ENCODE measurements at places on chromosomes 4 and X.
A peak's percentile ranks its signal among the peaks of the same experiment; 100 is the strongest.

- H3K36me3 ChIP-seq: no peaks in the 10 kb centered on the region
- H3K27me3 ChIP-seq: no peaks in the 10 kb centered on the region
- no peak overlapping the region for H3K27ac ChIP-seq
- no peaks in the 10 kb centered on the region for H3K4me1 ChIP-seq
- no peak overlapping the region for H3K4me3 ChIP-seq
Observed at GRCh38 chr4:100450449-100450848, 67.4 kb downstream of the EMCN start.

- H3K27me3 ChIP-seq: no peaks in the 10 kb centered on the region
- H3K4me3 ChIP-seq: no peak overlapping the region
- H3K4me1 ChIP-seq: no peaks in the 10 kb centered on the region
- DNase-seq: no peak
- H3K36me3 ChIP-seq: no peaks in the 10 kb centered on the region
Observed at GRCh38 chr4:14652522-14652921, 349.8 kb upstream of the CPEB2 start.

DNA sequence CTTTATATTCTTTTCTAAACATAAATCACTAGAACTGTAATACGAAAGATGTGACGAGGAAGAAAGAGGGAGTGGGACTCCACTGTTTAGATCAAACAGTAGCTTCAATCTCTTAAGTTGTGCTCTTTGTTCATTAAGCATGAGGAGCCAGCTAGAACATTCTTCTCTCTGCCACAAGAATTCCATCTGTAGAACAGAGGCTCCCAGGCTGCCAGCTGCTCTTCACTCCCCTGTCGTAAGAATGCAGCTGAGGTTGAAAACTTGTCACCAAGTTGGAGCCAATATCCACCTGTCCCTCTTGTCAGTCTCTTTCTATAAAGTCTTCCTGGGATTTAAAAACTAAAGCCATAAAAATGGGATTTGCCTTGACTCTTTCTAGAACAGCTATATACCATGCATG is 65.0 kb upstream of the SEC24B start:
- no peaks in the 10 kb centered on the region for H3K4me1 ChIP-seq
- H3K27me3 ChIP-seq: no peaks in the 10 kb centered on the region
- H3K36me3 ChIP-seq: no peaks in the 10 kb centered on the region
- no peak overlapping the region for H3K27ac ChIP-seq

GRCh38 chr4:8070736-8071718 is 87.6 kb downstream of the ABLIM2 start:
- H3K4me3 ChIP-seq: no peak overlapping the region
- no peak overlapping the region for H3K27ac ChIP-seq
- H3K36me3 ChIP-seq: no peaks in the 10 kb centered on the region
- no peak for DNase-seq

DNA sequence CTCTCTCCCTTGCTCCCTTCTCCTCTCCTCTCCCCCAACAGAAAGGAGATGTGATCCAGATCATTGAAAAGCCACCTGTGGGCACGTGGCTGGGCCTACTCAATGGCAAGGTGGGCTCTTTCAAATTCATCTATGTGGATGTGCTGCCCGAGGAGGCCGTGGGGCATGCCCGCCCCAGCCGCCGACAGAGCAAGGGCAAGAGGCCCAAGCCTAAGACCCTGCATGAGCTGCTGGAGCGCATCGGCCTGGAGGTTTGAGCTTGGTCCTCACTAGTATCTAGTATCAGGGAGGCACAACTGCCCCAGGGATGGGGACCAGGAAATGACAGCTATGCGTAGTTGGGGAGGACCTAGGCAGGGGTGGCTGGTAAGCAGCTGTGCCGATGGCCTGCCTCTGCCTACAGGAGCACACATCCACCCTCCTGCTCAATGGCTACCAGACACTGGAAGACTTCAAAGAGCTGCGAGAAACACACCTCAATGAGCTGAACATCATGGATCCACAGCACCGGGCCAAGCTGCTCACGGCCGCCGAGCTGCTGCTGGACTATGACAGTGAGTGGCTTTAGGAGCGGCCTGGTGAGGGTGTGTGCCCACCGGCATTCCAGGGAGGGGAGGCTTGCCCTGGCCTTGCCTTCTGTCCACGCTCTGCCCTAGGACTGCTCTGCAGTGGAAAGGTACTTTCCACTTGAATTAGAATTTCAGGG is 13.0 kb downstream of the SASH3 start:
- H3K27ac ChIP-seq: no peak overlapping the region
- DNase-seq: no peak
- peaks cover 3% of the 10 kb centered on the region for H3K36me3 ChIP-seq

- H3K4me1 ChIP-seq: no peaks in the 10 kb centered on the region
- no peak overlapping the region for H3K27ac ChIP-seq
- no peak for DNase-seq
- no peak overlapping the region for H3K4me3 ChIP-seq
Observed at GRCh38 chr4:38075370-38076152, 115.4 kb downstream of the PTTG2 start.

- no peaks in the 10 kb centered on the region for H3K27me3 ChIP-seq
- no peak for DNase-seq
- no peak overlapping the region for H3K4me3 ChIP-seq
- H3K4me1 ChIP-seq: no peaks in the 10 kb centered on the region
Observed at GRCh38 chr4:18954538-18954937, 933.0 kb upstream of the LCORL start.

- no peak overlapping the region for H3K4me3 ChIP-seq
- DNase-seq: no peak
- no peaks in the 10 kb centered on the region for H3K4me1 ChIP-seq
- no peak overlapping the region for H3K27ac ChIP-seq
Observed at GRCh38 chrX:97587171-97587570, 703.5 kb downstream of the RPA4 start.

DNA sequence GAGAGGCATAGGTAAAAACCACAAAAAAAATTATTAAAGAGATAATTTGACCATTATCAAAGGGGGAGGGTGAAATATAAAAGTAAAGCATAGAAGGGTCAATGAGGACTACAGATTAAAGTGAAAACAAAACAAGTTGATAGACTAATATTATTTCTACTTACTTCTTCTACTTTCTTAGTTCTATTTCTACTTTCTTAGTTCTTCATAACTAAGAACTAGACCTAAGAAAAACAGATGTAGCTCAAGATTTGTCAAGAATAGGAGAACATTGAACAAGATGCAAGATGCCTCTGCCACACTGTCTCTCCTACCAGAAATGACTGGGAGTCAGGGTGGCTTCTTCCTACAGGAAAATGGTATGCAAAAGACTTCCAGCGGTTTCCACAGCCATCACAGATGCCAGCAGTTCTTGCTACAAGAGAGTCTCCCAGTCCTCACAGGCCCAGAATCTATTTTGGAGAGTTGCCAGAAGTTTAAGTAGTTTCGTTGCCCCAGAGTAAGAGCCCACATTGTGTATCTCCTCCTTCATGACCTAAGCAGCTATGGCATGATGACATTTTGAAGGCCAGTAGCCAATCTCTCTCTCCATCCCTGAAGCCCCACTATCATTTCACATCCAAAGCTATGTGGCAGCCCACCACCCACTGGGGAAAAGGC is 42.9 kb upstream of the DDX60 start:
- no peak overlapping the region for H3K27ac ChIP-seq
- H3K4me3 ChIP-seq: no peak overlapping the region
- no peak for DNase-seq
- no peaks in the 10 kb centered on the region for H3K27me3 ChIP-seq

GRCh38 chrX:72025236-72025770 is 106.4 kb downstream of the RTL5 start:
- H3K4me3 ChIP-seq: no peak overlapping the region
- no peaks in the 10 kb centered on the region for H3K4me1 ChIP-seq
- peaks cover 9% of the 10 kb centered on the region for H3K36me3 ChIP-seq
- H3K27ac ChIP-seq: no peak overlapping the region
- no peaks in the 10 kb centered on the region for H3K27me3 ChIP-seq

DNA sequence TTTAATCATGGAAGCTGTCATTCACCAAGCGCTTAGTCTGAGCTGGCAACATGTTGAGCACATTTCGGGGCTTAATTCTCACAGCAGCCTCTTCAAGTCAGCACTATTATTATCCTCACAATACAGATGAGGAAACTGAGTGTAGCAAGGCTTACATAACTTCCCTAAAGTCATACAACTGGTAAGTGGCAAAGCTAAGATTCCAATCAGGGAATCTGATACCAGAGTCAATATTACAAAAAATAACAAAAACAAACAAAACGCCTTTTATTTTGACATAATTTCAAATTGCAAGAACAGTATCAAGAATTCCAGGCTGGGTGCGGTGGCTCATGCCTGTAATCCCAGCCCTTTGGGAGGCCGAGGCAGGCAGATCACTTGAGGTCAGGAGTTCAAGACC is 120.4 kb upstream of the DUSP21 start:
- H3K4me3 ChIP-seq: no peak overlapping the region
- no peaks in the 10 kb centered on the region for H3K4me1 ChIP-seq
- H3K36me3 ChIP-seq: peaks cover 2% of the 10 kb centered on the region
- H3K27ac ChIP-seq: no peak overlapping the region
- DNase-seq: no peak
- H3K27me3 ChIP-seq: no peaks in the 10 kb centered on the region

DNA sequence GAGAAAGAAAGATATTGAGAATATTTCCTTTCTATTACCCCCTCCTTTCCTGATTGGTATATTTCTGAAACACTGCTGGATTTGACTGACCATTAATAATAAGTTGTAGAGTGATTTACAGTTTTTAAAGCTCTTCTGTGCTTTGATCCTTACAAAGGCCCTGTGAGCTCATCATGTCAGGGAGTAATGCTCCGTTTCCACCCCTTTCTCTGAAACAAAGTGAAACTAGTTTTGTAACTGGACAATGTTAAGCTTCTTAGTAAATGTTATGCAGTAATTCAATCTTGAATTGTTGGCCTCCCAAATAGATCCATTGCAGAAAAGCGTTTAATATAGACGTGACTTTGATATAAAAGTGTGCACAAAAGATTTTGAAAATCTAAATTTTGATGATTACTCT is 190.1 kb upstream of the GNPDA2 start:
- H3K27ac ChIP-seq: no peak overlapping the region
- H3K36me3 ChIP-seq: no peaks in the 10 kb centered on the region

GRCh38 chrX:56790778-56791177 is 61.7 kb downstream of the NBDY start:
- H3K27me3 ChIP-seq: no peaks in the 10 kb centered on the region
- no peaks in the 10 kb centered on the region for H3K4me1 ChIP-seq
- H3K27ac ChIP-seq: no peak overlapping the region
- peaks cover 30% of the 10 kb centered on the region for H3K36me3 ChIP-seq
- peak; percentile 6 for DNase-seq

- H3K27ac ChIP-seq: no peak overlapping the region
- H3K27me3 ChIP-seq: no peaks in the 10 kb centered on the region
- H3K36me3 ChIP-seq: peaks cover 14% of the 10 kb centered on the region
- H3K4me1 ChIP-seq: no peaks in the 10 kb centered on the region
- DNase-seq: no peak
Observed at GRCh38 chr4:87377816-87378215, 13.2 kb downstream of the HSD17B11 start.

DNA sequence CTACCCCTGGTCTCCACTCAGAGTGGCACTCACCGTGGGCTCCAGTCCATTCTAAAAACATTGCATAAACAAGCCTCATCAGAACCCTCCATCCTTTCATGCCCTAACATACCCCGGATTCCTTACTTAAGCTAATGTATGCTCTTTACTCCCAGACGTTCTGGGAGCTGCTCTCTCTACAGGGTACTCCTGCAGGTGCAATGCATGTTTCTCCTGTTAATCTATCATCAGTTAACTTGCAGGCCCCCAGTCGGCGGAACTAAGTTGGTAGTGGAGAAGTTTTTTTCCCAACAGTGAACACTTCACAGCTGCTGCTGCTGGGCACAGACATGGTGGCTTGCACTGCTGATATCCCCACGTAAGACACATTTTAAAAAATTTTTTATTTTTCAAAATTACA is 161.6 kb upstream of the FAT1 start:
- H3K36me3 ChIP-seq: peaks cover 6% of the 10 kb centered on the region
- no peak for DNase-seq
- H3K27me3 ChIP-seq: no peaks in the 10 kb centered on the region
- peaks cover 2% of the 10 kb centered on the region for H3K4me1 ChIP-seq

- H3K27ac ChIP-seq: no peak overlapping the region
- no peaks in the 10 kb centered on the region for H3K27me3 ChIP-seq
- no peak for DNase-seq
- H3K36me3 ChIP-seq: peaks cover 35% of the 10 kb centered on the region
- no peaks in the 10 kb centered on the region for H3K4me1 ChIP-seq
- peak overlapping the region; percentile 47 for H3K4me3 ChIP-seq
Observed at GRCh38 chrX:40644821-40645358, 2.5 kb downstream of the CXorf38 start.

- H3K36me3 ChIP-seq: no peaks in the 10 kb centered on the region
- no peak for DNase-seq
- H3K27ac ChIP-seq: no peak overlapping the region
- H3K4me1 ChIP-seq: no peaks in the 10 kb centered on the region
Observed at GRCh38 chr4:181323061-181323460, 920.1 kb upstream of the TENM3 start.

DNA sequence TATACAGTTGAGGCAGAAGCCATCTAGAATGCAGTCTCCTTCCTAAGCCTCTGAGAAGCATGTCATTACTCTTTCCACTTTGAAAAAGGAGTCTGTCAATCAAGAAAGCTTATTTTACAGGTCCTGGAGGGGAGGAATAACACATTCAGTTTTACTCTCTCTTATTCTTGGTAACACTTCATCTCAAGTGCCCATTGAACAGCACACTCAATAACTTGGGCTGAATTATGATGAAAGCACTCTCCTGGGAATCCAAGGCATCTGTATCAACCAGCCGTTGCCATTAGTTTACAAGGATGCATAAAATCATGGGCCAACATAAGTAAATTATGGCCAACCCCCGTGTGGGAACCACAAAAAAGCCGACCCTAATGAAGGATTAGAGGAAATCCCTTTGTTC is 282.4 kb downstream of the C4orf33 start:
- H3K36me3 ChIP-seq: no peaks in the 10 kb centered on the region
- no peak for DNase-seq

DNA sequence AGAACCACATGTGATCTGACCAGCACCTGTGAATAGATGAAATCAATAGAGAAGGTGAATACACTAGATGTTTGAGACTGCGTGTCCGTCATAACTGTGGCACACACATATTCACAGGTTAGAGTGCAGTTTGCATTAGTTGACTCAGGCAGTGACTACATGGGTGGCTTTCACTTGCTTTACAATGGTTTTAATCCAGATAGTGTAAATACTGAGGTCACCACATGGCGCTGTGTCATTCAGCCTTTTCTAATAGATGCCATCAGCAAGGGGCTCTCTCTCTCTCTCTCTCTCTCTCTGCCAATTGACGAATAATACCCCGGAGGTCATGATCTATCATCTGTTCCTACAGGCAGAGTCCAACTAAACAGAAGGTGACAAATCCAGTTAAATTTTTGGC is 30.7 kb upstream of the FGF13 start:
- H3K36me3 ChIP-seq: no peaks in the 10 kb centered on the region
- no peak overlapping the region for H3K4me3 ChIP-seq
- H3K4me1 ChIP-seq: no peaks in the 10 kb centered on the region
- no peak for DNase-seq
- no peak overlapping the region for H3K27ac ChIP-seq

DNA sequence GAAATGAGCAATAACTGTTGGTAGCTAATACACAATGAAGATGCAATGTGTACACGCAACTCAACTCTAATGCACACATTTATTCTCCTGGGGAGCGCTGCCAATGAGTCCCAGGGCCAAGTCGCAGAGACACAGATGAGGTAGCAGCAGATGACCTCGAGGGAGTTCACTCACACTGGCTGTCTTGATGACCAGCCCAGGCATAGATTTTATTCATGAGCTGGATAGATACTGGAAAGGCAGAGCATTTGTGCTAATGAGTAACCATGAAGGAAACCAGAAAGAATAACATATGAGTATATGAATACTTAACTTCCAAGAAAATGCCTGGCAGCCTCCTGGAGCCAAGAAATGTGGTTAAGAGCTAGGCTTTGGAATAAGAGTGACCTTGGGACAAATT is 42.3 kb downstream of the RASL11B start:
- H3K4me3 ChIP-seq: no peak overlapping the region
- DNase-seq: no peak
- H3K27me3 ChIP-seq: no peaks in the 10 kb centered on the region
- H3K4me1 ChIP-seq: no peaks in the 10 kb centered on the region
- no peak overlapping the region for H3K27ac ChIP-seq
